ENCODE measurements at places on chromosomes 12 and 14.

GRCh38 chr12:53097564-53098353 lies at the start of gene IGFBP6:
Gene IGFBP6 (plus strand): TSS chr12:53097667. CDS start chr12:53097718, 51 bp downstream.
- DNase-seq = peak; percentile 61

DNA sequence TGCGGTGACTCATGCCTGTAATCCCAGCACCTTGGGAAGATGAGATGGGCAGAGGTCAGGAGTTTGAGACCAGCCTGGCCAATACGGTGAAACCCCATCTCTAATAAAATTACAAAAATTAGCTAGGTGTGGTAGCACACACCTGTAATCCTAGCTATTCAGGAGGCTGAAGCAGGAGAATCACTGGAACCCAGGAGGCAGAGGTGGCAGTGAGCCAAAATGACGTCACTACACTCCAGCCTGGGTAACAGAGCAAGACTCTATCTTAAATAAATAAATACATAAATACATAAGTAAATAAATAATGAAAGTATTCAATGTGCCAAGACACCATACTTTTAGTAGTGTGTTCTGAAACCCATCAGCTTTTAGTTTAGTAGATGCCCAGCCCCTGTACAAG lies 308.1 kb upstream of the FLRT2 start:
- DNase-seq = no peak

DNA sequence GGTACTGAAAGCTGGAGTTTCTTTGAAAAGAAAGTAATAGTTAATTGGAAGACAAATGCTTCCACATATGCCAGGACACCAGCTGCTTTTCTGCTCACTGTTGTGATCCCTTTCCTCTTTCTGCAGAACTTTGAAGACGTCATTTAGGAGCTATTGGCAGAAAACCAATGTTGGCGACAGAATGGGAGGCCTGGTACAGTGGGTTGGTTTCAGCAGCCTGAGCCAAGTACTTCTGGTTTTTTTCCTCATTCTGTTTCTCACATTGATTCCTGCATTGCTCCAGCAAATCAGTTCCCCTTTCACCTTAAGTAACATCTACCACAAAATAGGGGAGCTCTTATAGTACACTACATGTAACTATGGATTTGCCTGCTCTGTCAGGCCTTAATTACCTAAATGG lies 96.9 kb downstream of the FIGNL2 start:
- DNase-seq = no peak

- no peak for DNase-seq
Measured at GRCh38 chr12:17928708-17929366, 161.2 kb downstream of the RERGL start.

- no peak for DNase-seq
Measured at GRCh38 chr14:95564060-95564459, 29.2 kb downstream of the GLRX5 start.

- DNase-seq = no peak
Measured at GRCh38 chr12:101809208-101809607, 21.6 kb downstream of the GNPTAB start.

DNA sequence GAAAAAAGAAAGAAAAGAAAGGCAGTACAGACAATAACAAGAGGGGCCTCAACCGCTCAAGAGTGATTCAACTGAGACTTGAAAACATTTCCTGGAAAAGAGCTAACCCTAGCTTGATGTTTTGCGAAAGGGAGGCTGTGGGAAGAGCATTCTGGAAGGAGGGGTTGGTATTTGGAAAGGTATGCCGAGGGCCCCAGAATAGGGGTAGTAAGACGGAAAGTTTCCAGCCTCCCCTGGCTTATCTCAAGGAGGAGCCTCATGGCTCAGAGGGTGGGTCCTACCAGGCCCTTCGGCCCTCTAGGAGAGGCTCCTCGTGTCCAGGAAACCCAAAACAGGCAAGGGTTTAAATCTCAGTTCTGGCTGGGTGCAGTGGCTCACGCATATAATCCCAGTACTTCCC lies 8.4 kb downstream of the RNU4-2 start:
- DNase-seq = no peak

Measured in activated T-cell treated with anti-CD3 and anti-CD28 coated beads, Interleukin-2, amount 50 U/mL, for 1 hour (primary cell).